ENCODE measurements at places on chromosomes 12 and 14. TPM values are rescaled to one million over a fixed set of nuclear protein-coding genes. Genes with fewer than 3 reads are reported as not detected.
A peak's percentile ranks its signal among the peaks of the same experiment; 100 is the strongest.

Gene SSPN
- 173 TPM for polyA plus RNA-seq

DNA sequence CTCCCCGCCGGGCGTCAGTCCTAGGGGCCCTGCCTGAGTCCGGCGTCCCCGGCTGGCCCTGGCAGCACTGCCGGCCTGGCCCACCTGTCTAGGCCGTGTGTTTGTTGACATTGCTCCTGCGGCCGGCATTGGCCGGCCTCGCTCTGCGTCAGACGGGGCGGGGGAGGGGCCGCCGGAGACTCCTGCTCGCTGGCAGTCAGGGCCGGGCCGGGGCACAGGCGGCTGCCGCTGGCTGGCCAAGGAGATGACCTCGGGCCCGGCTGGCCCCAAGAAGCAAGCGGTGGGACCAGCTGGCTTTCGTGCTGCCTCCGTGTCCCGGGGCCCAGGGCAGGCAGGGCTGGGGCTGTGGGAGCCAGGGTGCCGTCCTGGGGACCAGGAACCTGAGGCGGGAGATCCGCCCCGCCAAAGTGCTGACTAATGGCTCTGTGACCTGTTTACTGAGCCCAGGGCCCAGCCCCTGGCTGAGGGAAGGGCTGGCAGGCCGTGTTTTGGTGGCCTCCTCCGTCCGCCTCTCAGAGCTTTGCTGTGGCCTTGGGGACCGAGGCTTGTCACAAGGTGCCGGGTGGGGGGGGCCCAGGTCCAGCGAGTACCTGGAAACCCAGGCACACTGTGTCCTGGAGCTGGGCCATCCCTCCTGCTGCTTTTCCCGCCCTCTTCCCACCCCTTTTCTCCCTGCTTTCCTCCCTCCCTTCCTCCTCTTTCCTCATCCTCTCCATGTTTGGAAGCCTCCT lies 1.8 kb downstream of the ULK1 start:
- DNase-seq, result peak; percentile 94

- peak; percentile 3 for DNase-seq
Observed at GRCh38 chr12:129483111-129483893, 420.5 kb downstream of the TMEM132D start.

DNA sequence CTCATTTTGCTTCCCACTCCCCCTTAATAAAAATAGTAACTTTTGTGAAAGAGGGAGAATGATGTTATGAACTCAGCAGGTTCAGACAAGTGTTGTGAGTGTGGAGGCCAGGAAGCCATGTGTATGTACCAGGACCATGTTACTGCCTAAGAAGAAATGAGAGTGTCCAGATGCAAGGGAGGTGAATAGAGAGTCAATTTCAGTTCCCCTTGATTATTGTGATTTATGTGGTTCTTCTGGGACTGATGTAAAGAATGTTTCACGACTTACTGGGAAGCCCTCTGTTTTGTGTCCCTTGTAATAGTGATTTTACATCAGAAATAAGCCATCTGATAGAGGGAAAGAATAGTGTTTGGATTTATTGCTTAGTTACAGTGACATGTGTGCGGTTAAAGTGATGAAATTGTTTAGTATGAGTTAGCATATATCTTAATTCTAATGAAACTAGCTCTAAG lies 32.5 kb downstream of the FBXO34 start:
- DNase-seq, result no peak

DNA sequence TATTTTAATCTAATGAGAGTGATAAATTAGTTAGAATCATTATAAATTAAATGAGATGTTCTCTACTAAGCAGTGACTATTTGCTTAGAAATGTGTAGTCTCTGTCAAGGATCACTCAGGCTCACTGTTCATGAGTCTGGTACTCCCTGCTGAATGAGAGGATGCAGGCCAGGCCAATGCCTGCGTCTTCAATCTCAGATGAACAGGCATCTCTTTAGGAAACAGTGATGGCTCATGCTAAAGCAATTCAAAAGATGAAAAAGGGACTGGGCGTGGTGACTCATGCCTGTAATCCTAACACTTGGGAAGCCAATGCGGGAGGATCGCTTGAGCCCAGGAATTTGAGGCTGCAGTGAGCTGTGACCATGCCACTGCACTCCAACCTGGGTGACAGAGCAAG lies 106.8 kb downstream of the ZFC3H1 start:
- DNase-seq, result no peak

- no peak for DNase-seq
Observed at GRCh38 chr14:68519671-68520187, 273.1 kb downstream of the ZFP36L1 start.

- DNase-seq, result no peak
Observed at GRCh38 chr12:12331244-12331771, 18.7 kb downstream of the MANSC1 start.

DNA sequence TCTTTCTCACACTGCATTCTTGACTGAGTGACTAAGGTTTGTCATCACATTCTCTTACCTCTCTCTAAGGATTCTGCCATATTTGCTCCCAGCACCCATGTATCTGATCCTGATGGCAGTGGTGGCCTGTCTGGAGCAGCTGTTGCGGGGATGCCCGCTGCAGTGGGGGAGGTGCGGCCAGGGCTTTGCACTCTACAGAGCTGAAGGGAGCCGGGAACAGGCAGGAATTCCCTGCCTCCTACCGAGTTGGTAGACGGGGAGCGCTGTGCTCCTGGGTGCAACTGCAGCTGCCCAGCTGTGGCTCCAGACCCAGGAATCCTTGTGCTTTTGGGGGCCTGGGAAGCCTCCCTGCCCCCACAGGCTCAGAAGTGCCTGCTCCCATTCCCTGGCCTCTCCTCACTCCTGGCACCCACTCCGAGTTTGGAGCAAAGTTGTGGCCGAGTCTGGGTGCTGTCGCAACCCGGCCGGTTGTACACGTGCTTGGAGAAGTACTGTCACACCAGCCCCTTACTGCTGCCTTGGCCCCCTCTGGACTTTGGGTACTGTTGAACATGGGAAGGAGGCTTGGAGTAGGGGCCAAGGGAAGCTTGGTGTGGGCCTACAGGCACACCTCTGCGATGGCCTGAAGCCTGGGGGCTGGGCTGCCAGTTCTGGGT lies 106.9 kb upstream of the OR4E1 start:
- DNase-seq, result no peak

Gene KRT7
- polyA plus RNA-seq, result 0.81 TPM

GRCh38 chr12:54258201-54258681 lies 21.7 kb downstream of the CBX5 start:
- no peak for DNase-seq

- DNase-seq, result no peak
Observed at GRCh38 chr12:72178244-72178643, 93.9 kb upstream of the TRHDE start.

DNA sequence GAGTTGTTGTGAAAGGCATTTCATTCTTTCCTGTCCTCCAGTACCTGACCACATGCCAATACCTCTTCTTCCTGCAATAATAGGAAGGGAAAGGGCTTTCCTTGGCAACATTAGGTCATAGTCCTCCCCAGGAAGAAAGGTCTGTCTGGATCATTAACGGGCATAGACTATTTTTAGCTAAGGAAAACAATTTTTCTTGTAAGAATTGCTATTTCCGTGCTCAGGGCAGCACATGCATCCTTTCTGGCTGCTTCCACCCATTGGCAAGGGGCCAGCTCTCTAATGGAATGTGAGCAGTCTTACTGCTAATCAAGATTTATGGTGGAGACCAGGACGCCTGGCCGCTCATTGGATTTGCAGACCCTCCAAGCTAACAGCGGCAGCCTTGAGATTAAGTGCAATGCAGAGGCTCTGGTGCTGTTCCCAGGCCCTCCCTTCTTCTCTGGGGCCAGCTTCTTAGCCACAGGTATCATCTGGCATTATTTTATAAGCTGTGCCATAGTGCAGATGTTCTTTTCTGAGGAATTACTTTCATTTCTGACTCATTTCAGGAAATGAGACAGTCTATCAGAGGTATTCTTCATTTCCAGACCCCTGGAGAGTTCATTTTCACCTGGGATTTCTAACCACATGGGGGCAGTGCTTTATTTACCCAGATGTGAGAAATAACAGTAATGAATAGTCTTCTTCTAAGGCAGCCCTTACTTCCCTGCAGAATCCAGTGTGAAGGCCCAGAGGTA lies 52.9 kb downstream of the ANO6 start:
- DNase-seq, result peak; percentile 69

Gene COL2A1
- polyA plus RNA-seq, result 25.9 TPM
